Body of pancreas (tissue), 4 donors: ENCODE measurements at places on chromosomes 11 and 22.

DNA sequence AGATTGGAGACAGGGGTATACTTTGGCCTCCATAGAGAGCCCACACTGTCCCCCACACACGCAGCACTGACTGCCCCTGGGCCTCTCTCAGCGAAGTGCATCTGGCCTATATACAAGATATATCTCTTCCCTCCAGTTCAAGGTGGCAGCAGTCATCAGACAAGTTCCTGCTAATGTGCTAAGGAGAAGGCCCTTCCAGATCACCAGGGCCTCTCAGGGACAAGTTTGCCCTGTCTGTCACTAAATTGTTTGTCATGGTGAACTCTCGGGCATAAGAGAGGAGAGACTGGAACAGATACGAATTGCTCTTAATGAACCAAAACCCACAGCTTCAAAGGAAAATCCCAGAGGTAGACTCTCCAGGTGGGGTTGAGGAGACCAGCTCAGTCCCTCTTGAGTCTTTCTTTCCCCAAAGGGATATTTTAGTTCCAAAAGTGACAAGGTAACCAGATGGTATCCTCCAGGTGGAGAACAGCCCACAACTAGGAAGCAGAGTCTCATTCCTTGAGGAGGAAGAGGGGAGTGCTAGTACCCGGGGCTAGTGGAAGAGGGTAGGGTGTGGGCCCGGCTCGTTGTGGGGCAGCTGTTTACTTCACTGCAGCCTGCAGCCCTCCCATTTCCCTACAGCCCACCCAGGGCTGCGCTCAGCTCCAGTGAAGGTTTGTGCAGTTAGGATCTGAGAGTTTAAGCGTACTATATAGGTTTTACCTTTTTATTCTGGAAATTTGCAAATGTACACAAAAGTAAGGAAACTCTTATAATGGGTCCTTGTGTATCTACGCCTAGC is 2.2 kb upstream of the SLC35C1 start:
- no peak for DNase-seq

DNA sequence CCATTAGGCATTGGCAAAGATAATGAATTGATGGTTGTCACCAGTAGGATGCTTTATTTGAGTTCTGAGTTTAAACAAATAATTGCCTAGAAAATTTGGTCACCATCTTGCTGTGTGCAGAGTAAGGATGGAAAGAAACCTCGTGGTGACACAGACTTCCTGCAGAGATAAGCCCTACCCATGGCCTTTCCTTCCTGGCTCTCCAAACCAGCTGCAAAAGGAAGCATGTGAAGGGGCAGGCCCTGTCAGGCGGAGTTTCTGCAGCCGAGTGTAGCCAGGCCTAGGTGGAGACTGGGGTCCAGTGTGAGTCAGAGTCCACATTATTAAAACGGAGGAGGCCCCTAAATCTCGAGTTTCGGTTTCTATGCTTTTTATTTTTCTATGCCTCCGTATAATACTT is 83.1 kb upstream of the ADSL start:
- no peak for DNase-seq

GRCh38 chr11:2074266-2074825 is 64.8 kb downstream of the IGF2 start:
- DNase-seq = no peak

GRCh38 chr22:27668828-27669797 is 132.4 kb downstream of the MN1 start:
- DNase-seq = peak; percentile 32

GRCh38 chr11:107014871-107015270 is 3.4 kb downstream of the GUCY1A2 start:
- no peak for DNase-seq

DNA sequence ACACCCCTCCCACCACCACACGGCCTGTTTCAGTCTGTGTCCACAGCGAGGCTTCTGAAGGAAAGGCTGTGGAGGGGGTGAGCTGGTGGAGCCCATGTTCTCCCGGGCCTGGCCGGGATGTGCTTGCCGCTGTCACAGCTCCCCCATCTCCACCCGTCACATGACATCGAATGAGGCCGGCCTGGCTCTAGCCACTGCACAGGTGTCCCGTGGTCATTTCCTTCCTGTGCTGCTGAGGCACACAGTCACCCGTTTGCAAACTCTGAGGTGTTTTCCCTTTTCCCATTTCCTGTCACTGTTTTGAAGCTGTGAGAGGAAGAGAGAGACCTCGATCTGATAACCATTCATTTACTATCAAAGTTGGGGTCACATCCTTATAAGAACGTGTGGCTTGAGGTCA is 55.7 kb upstream of the CLDN5 start:
- no peak for DNase-seq

DNA sequence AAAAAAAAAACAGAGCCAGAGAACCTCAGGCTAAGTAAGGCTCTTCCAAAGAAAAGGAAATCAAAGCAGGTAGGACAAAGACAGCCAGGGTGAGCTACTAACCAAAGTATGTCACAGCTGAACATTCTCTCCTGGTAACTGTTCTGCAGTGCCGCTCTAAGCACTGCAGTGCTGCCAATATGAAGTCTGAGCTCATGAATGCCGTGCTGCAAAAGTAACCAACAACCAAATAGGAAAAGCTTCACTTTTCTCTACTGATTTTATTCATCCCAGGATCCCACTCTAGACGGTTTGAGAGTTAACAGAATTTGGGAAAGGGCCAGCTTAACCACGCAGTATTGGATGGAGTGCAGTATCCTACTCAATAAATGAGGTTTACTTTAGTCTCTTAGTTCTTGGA is 3.5 kb downstream of the SIK3 start:
- DNase-seq = peak; percentile 30

DNA sequence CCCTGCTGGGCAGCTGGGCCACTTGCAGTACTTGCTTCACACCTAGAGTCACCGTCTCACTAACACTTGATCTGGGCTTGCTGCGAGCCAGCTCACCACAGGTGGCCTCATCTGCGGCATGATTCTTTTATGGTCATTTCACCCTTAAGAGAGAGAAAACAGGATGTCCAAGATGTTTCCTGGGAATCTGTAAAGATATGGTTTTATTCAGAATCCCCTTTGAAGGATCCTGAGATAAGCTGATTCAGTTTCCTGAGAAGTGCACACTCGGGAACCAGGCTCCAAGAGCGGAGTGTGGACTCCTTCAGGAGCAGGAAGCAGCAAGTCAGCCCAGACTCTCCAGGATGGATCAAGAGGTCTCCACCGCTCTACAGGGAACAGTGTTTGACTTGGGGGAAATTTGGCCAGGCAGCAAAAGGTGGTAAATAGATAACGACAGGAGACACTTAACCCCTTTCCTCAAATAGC is 21.8 kb upstream of the TP53AIP1 start:
- no peak for DNase-seq

GRCh38 chr22:39622881-39623367 is 52.4 kb downstream of the CACNA1I start:
- DNase-seq = peak; percentile 47

DNA sequence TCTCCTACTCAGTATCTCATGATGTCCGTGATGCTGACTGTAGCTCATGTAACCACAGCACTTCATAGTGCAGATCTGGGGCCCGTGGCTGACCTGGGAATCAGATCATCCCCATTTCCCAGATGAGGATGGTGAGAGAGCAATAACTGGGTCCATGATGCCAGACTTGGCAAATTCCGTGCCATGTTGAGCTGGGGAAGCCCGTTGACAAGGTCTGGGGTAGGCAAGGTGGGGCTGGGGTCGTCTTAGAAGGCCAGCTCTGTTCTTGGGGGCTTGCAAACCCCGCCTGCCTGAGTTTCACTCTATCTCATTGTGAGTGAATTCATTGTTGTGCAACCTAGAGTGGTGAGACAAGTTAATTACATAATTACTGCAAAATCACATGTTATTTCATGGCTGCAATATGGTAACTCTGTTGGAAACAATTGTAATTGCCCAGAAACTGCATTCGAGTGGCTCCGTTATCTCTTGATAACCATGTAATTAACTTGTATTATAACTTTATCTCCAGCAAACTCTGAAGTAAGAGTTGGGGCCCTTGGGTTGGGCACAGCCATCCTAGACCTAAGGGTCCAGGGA is 41.7 kb downstream of the LMO1 start:
- DNase-seq = no peak

- DNase-seq = no peak
These were observed 9.6 kb downstream of the ADM start for GRCh38 chr11:10314199-10315072.

DNA sequence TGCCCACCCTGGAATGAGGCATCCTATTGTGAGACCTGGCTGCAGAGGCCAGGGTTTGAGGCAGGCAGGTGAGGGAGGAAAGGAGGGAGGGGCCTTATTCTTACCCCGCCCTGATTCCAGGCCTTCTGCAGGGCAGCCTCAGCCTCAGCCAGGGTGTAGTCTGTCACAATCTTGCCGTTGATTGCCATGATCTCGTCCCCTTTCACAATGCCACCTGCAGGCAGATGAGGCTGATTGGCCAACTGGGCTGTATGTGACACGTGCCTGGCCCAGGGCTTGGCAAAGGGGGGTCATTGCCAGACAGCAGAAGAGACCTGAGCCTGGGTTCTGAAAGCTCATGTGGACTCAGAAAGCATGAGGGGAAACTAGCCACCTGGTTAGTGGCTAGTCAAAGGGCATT is 21.4 kb upstream of the ABCC8 start:
- no peak for DNase-seq

DNA sequence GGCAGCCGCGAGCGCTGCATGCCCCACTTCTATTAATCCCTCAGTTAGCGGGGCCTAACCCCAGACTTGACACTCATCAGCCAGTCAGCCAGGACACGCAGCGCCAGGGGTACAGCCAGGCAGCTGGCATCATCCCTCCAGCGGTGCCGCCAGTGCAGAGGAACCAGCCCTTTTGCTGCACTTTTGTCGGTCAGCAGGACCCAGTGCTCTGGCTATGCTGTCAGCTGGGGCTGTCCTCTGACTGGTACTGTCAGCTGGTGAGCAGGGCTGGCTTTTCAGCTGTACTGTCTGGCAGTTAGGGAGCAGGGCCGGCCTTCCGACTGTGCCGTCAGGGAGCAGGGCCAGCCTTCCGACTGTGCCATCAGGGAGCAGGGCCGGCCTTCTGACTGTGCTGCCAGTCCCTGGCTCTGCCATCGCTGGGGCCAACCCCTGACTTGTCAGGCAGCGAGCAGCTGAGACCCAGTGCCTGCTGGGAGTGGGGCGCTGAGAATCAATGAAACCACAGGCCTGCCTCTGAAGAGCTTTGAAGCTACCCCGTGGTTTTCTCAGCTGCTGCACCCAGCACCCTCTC is 115.4 kb downstream of the KIAA1671 start:
- DNase-seq = peak; percentile 26

DNA sequence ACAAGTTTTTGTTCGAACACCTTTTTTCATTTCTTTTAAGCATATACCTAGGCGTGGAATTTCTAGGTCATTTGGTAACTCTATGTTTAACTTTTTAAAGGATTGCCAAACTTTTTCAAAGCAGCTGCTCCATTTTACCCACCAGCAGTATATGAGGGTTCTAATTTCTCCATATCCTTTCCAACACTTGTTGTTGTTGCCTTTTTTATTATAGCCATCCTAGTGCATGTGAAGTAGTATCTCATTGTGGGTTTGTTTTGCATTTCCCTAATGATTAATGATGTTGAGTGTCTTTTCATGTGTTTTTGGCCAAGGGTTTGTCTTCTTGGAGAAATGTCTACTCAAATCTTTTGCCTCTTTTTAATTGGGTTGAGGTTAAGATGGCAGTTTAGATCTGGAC is 24.5 kb downstream of the CSTPP1 start:
- DNase-seq = no peak

DNA sequence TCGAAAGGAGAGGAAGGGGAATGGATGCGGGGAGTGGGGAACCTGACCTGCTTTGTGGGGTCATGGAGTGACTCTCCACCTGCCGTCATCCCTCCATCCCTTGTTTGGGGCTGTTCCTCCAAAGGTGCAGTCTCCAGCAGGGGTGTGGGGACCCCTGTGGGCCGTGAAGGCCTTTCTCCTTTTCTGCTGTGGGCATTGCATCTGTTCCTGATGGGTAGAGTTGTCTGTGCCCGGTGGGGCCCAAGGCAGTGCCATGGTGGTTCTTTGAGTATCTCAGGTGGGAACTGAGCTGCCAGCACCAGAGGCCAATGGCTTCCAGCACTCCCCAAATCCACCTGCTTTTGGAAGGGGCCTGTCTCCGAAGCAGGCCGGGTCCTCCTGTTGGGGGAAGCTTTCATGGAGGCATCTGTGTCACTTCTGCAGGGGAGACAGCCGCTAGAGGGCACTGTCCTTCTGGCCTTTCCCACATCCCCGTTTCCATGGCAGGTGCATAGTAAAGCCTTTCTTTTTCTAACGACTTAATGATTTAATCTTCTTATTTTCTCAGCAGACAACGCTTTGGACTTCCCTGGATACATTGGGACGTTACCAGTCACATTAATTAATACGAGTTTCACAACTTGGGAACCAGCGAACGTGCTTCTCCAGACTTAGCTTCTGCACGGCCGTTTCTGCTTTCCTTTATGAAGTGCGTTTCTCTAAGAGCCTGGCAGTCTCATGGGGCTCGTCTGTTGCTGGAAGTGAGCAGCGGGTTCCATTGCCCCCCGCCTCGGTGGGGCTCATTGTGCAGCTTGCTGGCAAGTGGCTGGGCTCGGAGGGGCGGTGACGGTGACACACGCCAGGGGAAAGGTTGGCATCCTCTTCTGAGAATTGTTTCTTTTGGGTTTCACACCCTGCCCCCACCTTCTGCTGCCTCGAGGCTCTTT is 57.1 kb downstream of the PARVB start:
- DNase-seq = peak; percentile 71

DNA sequence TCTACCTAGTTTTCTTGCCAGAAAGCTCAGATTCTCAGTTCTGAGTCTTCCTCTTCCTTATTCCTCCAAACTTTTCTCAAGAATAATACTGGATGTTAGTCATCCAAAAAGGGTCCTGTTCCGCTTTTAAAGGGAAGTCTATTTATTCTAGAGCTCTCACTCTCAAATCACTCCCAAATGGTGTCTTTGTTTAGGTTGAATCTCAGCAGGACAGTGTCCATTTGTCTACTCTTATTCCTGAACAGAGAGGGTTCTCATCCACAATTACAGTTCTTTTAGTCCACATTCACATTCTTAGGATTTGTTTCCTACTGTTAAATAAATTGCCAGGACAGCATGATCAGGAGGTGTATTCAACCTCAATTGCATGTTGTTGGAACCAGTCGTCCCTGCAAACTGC is 61.3 kb downstream of the MUC15 start:
- DNase-seq = no peak

GRCh38 chr22:40726514-40726913 is 47.2 kb downstream of the MCHR1 start:
- DNase-seq = no peak

DNA sequence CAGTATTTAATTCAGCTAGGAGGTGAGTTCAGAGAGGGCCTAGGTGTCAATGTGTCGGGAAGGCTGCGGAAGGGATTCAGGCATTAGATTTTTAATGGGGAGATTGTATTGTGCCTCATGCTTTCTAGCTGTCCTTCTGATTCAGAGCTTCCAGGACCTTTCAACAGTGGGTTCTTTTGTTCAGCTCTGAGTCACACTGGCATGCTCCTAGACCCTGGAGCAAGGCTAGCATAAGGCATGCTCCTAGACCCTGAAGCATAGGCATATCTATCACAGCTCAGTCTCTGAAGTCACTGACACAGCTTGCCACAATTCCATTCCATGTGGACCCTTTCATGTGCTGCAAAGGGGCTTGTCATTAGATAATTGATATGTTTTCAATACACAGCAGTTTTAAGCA is 396.9 kb downstream of the RAB38 start:
- DNase-seq = no peak
